ENCODE measurements at places on chromosomes 16 and 17.

DNA sequence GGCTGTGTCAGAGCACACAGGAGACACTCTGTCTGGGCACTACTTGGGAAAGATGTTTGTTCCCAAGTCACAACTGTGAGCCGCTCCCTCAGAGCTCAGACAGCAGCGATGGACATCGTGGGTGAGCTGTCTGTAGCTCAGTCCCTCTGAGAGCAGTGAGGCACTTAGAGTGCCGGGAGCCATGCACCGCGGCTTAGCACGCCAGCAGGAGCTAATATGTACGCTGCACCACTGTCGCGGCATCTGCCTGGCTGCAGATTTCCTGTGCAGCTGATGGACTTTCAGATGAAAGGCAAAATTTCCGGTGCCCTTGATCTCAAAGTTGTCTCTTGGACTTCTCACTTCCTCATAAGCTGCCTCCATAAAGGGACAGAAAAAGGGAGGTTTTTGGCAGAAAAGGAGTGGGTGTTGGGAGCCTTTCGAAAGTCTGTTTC is 92.8 kb upstream of the ZNF469 start:
- no peak for DNase-seq

DNA sequence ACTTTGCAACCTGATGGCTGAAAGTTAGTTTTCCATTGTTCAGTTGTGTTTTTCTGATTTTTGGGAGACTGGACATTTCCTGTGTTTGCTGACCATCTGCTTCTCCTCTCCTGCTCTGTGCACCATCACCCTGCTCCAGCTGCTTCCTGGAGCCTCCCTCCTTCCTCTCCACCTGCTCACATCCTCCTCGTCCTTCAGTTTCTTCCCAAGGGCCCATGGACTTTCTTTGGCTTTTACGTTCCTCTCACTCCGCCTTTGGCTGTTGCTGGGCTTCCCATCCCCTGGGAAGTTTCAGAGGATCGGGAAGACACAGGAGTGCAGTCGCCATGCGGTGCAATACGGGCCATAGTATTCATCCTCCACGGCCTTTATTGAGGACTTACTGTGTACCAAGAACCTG is 61.6 kb downstream of the TNFRSF13B start:
- no peak for DNase-seq

GRCh38 chr17:2050300-2051060 is 4.4 kb upstream of the HIC1 start:
- peak; percentile 60 for DNase-seq

DNA sequence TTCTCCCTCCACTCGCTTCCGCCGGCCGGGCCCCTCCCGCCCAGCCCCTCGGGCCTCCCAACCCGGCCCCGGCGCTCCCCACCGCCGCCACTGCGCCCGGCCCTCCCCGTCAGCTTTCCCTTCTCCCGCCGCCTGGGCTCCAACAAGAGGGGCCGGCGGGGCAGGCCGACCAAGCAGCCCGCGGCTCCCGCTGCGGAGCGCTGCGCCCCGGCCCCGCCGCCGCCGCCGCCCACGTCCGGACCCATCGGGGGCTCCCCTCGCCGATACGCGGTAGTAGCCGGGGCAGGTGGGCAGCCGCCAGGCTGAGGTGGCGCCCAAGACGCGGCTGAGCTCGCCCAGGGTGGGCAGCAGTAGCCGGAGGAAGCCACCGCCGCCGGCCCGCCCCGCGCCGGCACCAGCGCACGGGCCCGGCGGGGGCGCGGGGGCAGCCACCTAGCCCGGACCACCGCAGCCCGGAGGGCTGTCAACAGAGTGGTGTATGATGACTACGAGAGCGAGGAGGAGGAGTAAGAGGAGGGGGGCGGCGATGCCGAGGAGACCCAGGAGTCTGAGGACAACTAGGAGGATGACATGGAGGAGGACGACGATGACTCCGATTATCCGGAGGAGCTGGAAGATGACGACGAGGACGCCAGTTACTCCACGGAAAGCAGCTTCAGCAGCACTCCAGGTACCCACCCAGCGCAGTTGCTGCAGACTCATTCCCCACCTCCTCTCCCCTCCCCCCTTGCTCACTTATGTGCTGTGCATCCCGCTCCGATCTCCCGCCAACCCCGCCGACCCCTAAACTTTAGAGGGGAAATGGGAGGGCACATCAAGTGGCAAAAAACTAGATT is 498 bp downstream of the LRRC37B start:
- no peak for DNase-seq
